ENCODE measurements at places on chromosomes 2 and 18. TPM values are rescaled to one million over a fixed set of nuclear protein-coding genes. Genes with fewer than 3 reads are reported as not detected.

C2orf92 gene
- polyA plus RNA-seq, result 18.6 TPM

GRCh38 chr2:178331474-178332432 lies 119.2 kb downstream of the PRKRA start:
- DNase-seq, result no peak

DNA sequence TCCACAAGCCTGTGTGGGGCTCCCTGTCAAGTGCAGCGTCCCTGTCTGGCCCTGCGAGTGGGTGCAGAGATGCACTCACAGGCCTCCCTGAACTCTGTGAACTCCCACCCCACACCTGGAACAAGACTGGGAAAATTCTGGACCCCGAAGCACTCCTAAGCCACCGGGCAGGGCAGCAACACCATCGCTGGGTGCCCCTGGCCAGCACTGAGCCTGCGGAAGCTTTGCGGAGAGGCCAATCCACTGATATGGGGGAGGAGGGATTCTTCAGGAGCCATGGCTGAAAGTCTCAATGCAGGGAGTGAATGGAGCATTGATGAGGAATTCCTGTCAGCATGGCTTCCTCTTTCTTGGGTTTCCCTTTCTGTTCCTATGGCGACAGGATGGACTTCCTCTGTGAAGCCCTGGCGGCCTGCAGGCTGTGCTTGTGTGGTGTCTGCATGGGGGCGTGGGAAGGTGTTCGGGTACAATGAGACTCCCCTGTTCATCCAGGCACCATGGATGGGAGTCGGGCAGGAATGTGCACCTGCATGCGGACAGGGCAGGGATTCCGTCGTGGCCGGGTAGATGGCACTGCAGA lies 15.1 kb downstream of the TRIB2 start:
- DNase-seq, result no peak

GRCh38 chr2:159140070-159140769 lies 146.3 kb downstream of the WDSUB1 start:
- DNase-seq, result no peak

DNA sequence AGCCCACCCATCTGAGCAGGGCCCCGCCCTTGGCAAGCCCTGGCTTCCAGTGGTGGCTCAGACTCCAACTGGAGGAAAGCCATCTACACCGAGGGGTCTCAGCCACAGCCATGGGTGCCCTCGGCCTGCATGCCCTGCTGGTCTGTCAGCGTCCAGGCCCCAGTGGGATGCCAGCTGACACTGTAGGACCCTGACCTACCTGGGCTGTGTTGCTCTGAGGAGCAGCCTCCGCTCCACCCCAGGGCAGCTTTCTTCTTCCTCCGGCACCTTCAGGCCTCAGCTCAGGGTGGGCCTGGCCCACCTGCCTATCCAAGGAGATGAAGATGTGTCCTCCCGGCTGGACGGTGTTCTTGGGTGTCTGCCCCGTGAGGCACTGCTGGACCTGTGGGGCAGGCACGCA lies 13.9 kb upstream of the ARHGEF4 start:
- DNase-seq, result no peak

GRCh38 chr2:188199716-188200128 lies 92.0 kb upstream of the GULP1 start:
- no peak for DNase-seq
